ENCODE measurements at places on chromosomes 4 and X.

DNA sequence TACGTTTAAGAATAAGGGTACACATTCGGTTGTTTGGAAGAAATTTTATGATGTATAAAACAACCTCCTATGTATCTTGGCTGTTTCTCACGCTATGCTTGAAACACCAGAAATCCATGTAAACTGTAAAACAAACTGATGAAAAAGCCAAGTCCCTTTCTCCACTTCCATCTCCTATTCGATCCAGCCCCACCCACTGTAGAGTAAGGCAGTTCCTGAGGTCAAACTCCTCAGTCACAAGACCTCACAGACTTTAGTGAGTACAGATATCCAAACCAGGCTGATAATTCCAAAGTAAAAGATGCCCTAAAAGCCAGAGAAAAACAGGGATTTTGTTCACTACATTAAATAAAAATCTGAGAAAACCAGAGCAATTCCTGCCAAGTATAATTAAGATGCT is 45.6 kb downstream of the ARHGEF38 start:
- no peak for DNase-seq

DNA sequence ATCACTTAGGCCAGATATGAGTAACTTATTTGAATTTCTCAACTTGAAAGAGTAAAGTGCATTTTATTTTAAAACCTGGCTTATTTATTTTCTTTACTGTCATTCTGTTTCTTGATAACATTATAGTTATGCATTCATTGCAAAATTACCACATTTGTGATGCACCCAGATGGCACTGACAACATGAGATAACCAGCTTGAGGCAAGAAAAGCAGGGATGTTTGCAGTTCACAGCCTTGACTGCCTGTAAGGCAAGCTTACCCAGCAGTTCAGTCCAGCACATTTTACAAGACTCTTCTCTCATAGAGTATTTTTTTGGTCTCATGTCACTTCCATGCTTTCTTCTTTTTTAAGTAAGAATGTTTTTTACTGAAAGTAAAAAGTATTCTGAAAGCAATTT is 25.3 kb upstream of the EPGN start:
- no peak for DNase-seq

- DNase-seq: no peak
These were observed 48.6 kb upstream of the UGT2B15 start for GRCh38 chr4:68719075-68719473.

GRCh38 chrX:38578167-38578566 is 16.8 kb downstream of the TSPAN7 start:
- no peak for DNase-seq

DNA sequence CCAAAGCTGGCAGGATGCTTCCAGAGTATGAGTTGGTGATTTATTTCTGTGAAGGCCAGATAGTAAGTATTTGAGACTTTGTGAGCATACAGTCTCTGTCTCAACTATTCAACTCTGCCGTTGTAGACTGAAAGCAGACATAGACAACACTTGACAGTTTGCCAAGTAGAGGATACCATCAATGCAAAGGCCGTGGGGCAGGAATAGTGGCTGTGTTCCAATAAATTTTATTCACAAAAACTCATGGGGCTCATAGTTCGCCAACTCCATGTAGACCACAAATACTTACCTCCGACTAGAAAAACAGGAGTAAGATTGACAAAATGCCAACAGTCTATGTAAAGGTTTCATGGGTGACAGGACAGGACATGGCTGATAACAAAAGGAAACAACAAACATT is 3.7 kb upstream of the PIR start:
- DNase-seq: no peak

GRCh38 chrX:43557792-43558191 is 98.3 kb upstream of the MAOA start:
- DNase-seq: no peak

DNA sequence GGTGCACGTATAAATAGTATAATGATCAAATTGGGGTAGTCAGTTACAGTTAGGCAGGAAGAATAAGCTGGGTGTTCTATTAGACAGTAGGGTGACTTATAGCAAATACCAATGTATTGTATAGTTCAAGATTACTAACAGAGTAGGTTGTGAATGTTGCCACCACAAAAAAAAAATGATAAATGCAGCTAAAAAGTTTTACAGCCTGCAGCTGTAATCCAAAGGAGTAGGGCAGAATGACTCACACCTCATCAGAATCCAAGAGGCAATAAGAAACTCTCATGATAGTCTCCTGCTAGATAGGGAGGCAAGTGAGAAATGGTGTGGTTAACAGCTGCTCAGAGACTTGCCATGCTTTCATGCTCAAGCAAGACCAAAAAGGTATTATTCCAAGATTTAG is 19.6 kb upstream of the TCEAL4 start:
- no peak for DNase-seq

All from cerebellar nuclear complex (tissue), 1 donor.